ENCODE measurements at places on chromosomes 1 and 21. TPM values are rescaled to one million over a fixed set of nuclear protein-coding genes. Genes with fewer than 3 reads are reported as not detected.

Gene LPAR3
- total RNA-seq: not detected

Gene F11R
- 1.5 TPM for total RNA-seq

DNA sequence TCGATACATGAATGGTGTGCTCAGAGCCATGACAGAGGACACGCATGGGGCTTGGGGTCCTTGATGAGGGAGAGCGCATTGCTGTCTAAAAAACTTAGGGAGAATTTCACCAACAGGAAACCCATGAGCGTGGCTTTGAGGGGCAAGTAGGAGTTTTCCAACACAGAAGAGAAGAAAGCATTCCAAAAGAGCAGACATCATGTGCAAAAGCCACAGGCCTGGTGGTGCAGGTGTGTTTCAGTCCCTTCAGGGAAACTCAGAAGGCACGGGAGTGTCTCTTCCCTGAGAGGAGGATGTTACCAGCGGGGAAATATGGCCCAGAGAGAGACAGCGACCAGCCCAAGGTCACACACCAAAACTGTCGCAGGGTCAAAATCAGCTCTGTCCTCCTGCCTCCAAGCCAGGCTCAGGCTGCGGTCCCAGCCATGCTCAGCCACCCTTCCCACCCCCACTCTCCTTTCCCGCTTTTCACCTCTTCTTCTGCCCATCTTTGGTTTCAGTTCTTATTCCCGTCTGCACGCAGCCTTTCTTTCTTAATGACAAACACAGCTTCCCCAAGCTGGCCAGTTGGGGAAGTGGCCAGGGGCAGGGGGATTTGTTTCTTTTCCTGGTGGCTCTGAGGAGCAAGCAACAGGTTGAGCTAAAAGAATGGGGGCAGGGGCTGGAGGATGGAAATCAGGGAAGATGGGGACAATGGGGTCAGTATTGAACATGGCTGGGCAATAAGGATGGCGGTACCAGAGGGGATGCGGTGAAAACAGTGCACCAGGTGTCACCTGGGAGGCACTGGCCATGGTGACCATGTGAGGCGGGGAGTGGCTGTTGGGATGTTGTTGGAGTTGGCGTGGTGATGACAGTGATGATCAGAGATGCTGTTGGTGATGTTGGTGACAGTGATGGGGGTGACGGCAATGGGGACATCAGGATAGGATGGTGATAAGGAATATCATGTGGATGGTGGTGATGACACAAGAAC is 10.3 kb downstream of the LAPTM5 start:
- DNase-seq: no peak

GRCh38 chr21:42257091-42257765 is 38.3 kb downstream of the ABCG1 start:
- DNase-seq: no peak

DNA sequence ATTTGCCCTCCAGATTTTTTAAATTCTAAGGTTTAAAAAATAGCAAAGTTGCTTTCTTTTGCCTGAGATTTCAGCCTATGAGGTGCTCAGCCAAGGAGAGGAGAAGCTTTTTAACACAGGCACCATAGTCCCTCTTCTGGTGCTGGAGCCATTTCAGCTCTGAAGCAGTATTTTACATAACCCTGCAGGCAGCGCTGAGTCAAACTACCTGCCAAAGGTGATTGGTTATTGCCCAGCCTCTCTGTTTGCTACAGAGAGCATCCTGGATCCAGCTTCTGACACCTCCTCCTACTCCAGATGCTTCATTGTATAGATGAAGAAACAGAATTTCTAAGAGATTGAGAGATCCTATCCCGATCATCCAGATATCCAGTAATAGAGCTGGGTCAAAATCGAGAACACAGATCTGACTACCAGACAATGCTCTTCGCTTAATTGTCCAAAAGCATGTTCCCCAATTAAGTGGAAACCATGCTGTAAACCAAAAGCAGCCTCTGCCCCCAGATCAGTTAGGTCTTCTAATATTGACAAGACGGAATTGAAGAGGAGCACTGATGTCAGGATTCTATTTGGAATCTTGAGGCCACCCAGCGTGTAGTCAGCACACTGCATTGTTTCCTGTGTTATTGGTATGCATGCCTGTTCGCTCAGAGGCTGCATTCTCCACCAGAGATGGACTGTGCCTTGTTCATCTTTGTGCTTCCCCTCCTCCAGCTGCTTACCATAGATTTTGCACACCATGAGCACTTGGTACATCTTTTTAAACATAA is 22.1 kb downstream of the RGS8 start:
- no peak for DNase-seq

DNA sequence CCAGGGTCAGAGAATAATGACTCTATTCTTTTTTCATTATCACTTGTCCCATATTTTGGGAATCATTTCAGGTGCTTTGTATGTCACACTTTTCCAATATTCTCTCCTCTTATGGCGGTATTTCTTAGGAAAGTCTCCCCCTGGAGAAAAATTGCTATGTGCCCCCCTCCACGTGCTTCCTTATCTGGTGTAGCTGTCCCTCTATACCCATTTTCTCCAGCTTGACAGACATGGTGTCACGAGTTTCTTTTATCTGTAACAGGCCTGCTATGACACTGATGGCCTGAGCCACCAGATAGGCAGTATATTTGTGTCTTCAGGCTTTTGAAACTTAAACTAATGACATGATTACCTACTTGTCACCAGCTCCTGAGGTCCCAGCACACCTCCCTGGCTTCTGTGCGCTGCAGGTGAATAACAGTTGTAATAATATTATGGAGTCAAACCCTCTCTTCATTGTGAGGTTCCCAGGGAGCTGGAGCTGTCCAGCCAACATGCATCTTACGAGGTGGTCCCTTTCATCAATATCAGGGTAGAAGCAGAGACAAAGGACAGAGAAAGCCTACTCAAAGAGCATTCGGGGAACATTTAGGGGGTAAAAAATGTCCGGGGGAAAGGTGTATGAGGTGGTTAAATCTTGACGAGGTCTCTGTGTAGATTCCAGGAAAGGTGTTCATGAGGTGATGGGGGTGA is 71.2 kb upstream of the DUSP10 start:
- no peak for DNase-seq

DNA sequence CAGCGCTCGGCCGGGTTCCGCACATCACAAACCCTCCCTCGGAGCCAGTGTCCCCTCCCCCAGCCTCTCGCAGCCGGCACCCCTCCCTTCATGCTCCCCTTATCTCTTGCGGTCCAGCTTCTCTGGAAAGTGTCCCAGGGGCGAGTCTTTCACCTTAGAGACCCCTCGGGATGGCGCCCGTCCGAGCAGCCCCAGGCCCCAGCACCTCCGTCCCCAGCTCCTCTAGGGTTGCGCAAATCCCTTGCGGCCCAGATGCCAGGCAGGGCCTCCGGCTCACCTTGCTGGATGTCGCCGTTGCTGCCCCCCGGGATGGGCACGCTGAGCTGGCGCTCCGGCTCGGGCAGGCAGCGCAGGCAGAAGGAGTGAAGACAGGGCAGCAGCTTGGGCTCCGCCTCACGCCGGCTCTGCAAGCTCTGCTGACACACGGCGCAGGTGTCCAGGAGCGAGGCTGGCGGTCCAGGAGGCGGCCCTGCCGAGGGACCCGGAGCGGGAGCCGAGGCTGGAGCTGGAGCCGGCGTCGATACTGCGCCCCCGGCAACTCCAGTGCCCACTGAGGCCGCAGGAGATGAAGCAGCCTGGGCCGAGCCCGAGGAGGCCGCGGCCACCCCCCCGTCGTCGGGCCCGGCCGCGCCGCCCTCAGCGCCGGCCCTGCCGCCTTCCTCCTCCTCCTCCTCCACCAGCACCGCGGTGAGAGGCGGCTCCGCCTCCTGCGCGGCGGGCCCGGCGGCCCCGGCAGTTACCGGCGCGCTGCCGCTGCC is 550 bp downstream of the TRIM33 start:
- no peak for DNase-seq

DNA sequence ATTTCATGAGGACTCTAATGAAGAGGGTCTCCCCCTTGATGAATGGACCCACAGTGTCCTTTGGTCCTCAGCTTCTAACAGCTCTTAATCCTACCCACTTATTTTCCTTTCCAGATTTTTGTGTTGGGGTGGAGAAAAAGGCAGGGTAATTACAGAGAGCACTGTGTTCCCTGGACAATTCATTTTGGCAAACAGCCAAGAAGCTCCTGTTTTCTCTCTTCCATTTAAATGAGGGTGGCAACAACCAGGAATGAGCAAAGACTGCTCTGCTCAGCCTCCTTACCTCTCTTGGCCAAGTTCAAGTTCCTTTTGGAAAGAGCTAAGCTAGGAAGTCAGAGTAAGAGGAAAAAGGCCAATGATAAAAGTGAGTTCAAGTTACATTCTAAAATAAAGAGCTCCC is 11.9 kb downstream of the XKR8 start:
- no peak for DNase-seq

GRCh38 chr1:67939942-67940341 is 106.7 kb upstream of the GNG12 start:
- DNase-seq: no peak

DNA sequence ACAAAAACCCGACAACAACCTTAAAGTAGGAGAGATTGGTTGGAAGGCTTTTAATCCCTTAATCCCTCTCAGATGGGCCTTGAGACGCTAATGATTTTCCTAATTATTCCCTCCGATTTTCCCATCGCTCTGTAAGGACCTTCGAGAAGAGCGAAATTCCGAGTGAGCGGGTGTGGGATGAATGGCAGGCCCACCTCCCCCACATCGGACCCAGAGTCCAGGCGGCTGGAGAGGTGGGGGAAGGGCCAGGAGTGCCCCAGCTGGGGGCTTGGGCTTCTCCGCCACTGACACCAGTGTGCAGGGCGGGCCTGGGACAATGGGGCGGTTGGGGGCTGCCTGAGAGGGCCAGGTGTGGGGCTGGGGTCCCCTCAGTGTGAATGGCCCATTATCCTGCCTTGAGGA is 23.4 kb downstream of the RHBG start:
- no peak for DNase-seq

GRCh38 chr21:28962465-28962864 is 30.2 kb downstream of the LTN1 start:
- DNase-seq: no peak

Data from osteocyte (in vitro differentiated cells).